ENCODE measurements at places on chromosomes 4 and X. TPM values are rescaled to one million over a fixed set of nuclear protein-coding genes. Genes with fewer than 3 reads are reported as not detected.

Gene SMIM10L2A
- 2.6 TPM for total RNA-seq

- no peak overlapping the region for H3K27ac ChIP-seq
- H3K27me3 ChIP-seq = no peaks in the 10 kb centered on the region
Observed at GRCh38 chr4:89720981-89721380, 116.0 kb downstream of the SNCA start.

DNA sequence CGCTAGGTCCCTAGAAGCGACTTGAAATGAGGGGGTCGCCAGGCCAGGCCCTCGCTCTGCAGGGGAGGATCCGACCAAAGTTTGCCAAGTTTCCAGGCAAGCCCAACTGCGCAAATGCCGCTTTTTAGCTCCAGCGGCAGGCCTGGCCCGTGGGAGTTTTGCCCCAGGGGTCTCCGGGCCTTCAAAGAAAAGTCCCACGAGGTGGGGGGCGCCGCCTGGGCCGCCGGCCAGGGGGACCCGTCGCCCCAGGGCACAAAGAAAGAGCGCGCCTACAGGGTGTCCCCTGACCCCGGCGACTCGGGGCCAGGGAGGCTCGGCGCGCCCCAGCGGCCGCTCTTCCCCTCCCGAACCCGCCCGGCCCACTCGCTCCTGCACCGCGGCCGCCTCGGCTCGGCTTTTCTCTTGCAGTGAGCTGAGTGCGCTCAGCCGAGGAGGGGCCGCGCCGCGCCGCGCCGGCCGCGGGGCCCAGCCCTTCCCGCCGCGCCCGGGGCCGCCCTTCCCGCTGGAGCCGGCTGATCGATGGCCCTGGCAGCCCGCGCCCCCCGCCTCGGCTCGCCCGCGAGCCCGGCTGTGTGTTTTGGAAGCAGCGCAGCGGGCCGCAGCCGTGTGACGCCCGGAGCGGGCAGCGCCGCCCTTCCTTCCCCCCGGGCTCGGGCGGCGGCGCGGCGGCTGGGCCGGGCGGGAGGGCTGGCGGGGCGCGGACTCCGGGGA, 754 bp upstream of the KLF3 start:
- peak overlapping the region; percentile 85 for H3K4me3 ChIP-seq
- H3K4me1 ChIP-seq = peaks cover 23% of the 10 kb centered on the region
- H3K27me3 ChIP-seq = peaks cover 3% of the 10 kb centered on the region
- DNase-seq = peak; percentile 88
- H3K36me3 ChIP-seq = peaks cover 27% of the 10 kb centered on the region

GRCh38 chrX:155747520-155747919, 133.6 kb upstream of the VAMP7 start:
- H3K36me3 ChIP-seq = no peaks in the 10 kb centered on the region
- H3K4me1 ChIP-seq = no peaks in the 10 kb centered on the region
- no peak overlapping the region for H3K4me3 ChIP-seq
- H3K27me3 ChIP-seq = no peaks in the 10 kb centered on the region
- H3K27ac ChIP-seq = no peak overlapping the region
- DNase-seq = no peak

GRCh38 chr4:109026588-109026987, 263.7 kb upstream of the ETNPPL start:
- H3K36me3 ChIP-seq = no peaks in the 10 kb centered on the region
- H3K27me3 ChIP-seq = no peaks in the 10 kb centered on the region
- no peak overlapping the region for H3K27ac ChIP-seq
- no peak for DNase-seq
- no peak overlapping the region for H3K4me3 ChIP-seq

- no peak for DNase-seq
- no peaks in the 10 kb centered on the region for H3K27me3 ChIP-seq
- H3K4me3 ChIP-seq = no peak overlapping the region
- H3K4me1 ChIP-seq = peaks cover 5% of the 10 kb centered on the region
- H3K27ac ChIP-seq = no peak overlapping the region
Observed at GRCh38 chrX:38750551-38750950, 50.7 kb upstream of the MID1IP1 start.

Gene HSFX4
- not detected for total RNA-seq

GRCh38 chr4:150230561-150230960, 152.3 kb downstream of the DCLK2 start:
- H3K27me3 ChIP-seq = no peaks in the 10 kb centered on the region
- peaks cover 31% of the 10 kb centered on the region for H3K36me3 ChIP-seq
- DNase-seq = no peak
- H3K4me3 ChIP-seq = no peak overlapping the region
- peaks cover 11% of the 10 kb centered on the region for H3K4me1 ChIP-seq
- no peak overlapping the region for H3K27ac ChIP-seq

Gene HSFX3
- not detected for total RNA-seq

Gene SSX4
- not detected for total RNA-seq

DNA sequence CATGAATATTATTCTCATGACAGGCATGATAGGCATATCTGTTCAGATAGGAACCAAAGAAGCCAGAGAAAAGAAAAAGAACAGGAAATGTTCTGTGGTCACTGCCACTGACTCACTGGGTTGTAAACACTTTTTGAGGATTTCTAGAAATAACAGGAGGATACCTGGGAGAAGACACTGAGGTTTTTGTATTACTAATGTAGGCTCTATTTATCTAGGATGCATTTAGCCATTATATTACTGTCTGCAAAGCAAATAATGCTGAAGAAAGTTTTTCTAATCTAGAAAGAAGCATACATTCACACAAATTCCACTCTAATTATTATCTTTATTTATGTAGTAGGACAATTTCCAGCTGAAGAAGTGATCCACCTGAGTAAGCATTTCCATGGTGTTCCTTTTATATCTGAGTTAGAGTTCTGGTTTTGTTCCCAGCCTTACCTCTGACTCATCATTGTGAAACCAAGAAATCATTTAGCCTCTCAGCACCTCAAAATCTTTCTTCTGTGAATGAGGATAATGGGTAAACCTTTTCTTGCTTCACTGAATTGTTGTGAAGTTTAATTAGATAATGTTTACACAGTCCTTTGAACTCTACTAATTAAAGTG, 40.2 kb upstream of the EPGN start:
- H3K4me1 ChIP-seq = no peaks in the 10 kb centered on the region
- H3K27ac ChIP-seq = no peak overlapping the region
- H3K4me3 ChIP-seq = no peak overlapping the region
- H3K36me3 ChIP-seq = no peaks in the 10 kb centered on the region

GRCh38 chrX:125895518-125895917, 270.6 kb downstream of the DCAF12L2 start:
- no peaks in the 10 kb centered on the region for H3K36me3 ChIP-seq
- H3K4me1 ChIP-seq = no peaks in the 10 kb centered on the region
- no peak for DNase-seq
- no peaks in the 10 kb centered on the region for H3K27me3 ChIP-seq

DNA sequence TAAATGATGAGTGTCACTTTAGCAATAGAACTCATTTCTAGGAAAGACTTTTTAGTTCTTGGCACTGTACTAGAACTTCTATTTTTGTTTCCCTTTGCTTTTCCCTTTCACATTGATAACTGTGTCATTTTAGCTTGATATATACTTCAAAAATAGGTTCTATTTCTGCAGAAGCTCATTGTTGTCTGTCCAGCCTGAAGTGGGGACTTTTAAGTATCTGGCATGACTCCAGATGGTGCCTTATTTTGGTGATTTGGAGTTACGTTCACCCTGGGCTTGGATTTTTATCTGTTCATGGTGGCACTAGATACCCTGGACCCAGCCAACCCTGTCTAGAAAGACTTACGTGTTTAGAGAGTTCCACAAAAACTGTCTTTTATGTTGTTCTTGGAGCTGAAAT, 3.4 kb downstream of the ABHD18 start:
- no peaks in the 10 kb centered on the region for H3K36me3 ChIP-seq
- no peaks in the 10 kb centered on the region for H3K27me3 ChIP-seq
- peaks cover 6% of the 10 kb centered on the region for H3K4me1 ChIP-seq
- H3K27ac ChIP-seq = peak overlapping the region; percentile 18

DNA sequence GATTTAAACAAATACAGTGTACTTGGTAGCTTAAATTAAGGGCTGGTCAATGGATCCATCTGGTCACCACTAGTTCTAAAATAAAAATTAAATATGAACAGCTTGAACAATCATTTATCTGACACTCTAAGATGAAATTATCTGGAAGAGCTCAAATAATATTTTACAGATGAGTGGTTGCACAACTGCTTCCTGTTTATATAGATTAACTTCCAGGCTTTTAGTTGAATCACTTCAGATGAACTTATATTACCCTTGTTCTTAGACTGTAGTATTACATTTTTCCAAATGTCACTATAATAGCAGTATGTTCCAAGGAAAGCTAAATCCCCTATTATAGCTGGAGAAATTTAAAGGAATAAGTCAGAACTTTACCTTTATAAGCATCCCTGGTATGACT, 92.4 kb upstream of the SMIM10 start:
- H3K4me1 ChIP-seq = no peaks in the 10 kb centered on the region
- H3K27me3 ChIP-seq = no peaks in the 10 kb centered on the region
- no peak overlapping the region for H3K4me3 ChIP-seq
- H3K27ac ChIP-seq = no peak overlapping the region
- no peaks in the 10 kb centered on the region for H3K36me3 ChIP-seq

GRCh38 chr4:8728536-8729407, 136.2 kb downstream of the CPZ start:
- H3K27ac ChIP-seq = no peak overlapping the region
- H3K4me1 ChIP-seq = peaks cover 4% of the 10 kb centered on the region

DNA sequence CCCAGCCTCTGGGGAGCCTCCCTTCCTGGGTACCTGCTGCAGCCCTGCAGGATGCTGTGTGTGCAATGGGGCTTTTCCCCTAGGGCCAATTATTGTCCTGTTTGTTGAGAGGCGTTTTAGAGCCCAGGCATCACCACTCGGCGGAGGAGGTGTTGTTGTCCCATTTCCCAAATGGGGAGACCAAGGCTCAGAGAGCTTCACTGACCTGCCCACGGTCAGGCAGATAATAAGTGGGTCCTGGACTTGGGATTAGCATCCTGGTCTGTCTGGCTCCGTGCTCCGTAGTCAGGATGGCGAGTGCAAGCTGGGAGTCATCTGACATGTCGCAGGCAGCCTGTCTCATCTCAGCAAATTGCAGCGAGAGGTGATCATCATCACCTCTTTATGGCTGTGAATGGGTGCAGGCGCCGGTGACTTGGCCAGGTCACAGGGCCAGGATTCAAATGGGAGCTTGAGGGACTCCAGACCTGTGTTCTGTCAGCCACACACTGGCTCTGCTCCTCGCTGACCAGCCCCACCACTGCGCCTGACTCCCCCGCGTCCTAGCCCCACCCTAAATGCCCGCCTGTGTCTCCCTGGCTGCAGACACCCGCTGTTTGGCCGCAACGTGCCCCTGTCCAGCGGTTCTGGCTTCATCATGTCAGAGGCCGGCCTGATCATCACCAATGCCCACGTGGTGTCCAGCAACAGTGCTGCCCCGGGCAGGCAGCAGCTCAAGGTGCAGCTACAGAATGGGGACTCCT, 16.6 kb downstream of the HTRA3 start:
- H3K4me1 ChIP-seq = peaks cover 10% of the 10 kb centered on the region
- peaks cover 3% of the 10 kb centered on the region for H3K27me3 ChIP-seq
- no peak overlapping the region for H3K27ac ChIP-seq
- no peak overlapping the region for H3K4me3 ChIP-seq
- H3K36me3 ChIP-seq = no peaks in the 10 kb centered on the region

DNA sequence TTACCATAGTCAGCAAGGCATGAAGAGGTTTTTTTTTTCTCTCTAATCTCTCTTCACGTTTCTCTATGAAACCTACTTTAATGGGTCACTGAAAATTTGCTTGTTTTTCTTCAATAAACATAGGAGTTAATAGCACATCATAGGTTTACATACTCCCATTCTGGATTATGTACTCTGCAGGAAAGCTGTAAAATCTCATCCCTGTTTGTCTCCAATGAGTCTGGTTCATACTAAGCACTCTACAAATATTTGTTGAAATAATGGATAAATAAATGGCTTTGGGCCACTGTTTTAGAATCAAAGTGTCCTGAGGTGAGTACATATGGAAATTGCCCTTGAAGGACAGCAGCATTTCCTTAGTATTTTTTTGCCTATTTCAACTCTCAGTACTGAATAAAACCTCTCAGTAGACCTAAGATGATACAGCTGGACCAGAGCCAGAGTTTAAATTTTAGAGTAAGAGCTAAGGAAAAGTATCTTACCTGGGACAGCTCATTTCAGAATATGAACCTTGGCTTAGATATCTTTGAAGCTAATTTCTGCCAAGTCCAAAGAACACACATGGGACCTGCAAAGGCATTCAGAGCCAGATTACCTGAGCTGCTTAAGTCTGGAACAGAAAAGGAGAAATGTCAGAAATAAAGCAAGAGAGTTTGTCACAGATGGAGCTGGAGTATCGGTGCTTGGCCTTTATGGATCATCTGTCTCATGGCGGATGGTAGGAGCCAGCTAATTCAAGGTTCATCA, 34.4 kb downstream of the PF4 start:
- peaks cover 8% of the 10 kb centered on the region for H3K4me1 ChIP-seq
- peaks cover 50% of the 10 kb centered on the region for H3K27me3 ChIP-seq
- H3K27ac ChIP-seq = no peak overlapping the region
- DNase-seq = no peak
- no peak overlapping the region for H3K4me3 ChIP-seq
- H3K36me3 ChIP-seq = no peaks in the 10 kb centered on the region

DNA sequence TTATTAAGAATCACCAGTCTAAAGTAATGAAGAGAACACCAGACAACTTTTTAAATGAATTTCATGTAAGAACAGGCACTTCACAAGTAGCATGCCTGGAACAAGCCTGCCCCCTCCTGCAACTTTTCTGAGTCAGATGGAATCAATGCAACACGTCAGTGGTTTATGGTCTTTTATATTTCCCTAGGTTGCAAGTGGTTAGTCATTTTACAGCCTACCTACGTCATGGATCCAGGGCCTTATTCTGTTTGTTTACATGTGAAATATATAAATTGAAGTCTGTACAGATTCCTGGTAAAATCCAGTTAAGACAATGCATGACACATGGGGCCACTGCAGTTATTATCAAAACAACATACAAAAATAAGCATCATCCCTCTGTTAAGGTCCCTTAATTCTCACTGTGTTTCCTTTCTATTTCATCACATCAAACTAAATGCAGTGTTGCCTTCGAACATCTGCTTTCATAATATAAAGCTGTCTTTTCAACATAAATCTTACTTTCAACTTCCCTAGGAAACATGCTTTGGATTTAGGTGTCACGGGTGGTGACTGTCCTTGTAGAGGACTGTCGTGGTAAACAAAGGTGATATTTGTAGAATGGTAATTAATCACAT, 309.3 kb downstream of the FRMPD4 start:
- H3K36me3 ChIP-seq = no peaks in the 10 kb centered on the region
- no peaks in the 10 kb centered on the region for H3K4me1 ChIP-seq
- H3K27me3 ChIP-seq = no peaks in the 10 kb centered on the region
- no peak for DNase-seq
- H3K27ac ChIP-seq = no peak overlapping the region

DNA sequence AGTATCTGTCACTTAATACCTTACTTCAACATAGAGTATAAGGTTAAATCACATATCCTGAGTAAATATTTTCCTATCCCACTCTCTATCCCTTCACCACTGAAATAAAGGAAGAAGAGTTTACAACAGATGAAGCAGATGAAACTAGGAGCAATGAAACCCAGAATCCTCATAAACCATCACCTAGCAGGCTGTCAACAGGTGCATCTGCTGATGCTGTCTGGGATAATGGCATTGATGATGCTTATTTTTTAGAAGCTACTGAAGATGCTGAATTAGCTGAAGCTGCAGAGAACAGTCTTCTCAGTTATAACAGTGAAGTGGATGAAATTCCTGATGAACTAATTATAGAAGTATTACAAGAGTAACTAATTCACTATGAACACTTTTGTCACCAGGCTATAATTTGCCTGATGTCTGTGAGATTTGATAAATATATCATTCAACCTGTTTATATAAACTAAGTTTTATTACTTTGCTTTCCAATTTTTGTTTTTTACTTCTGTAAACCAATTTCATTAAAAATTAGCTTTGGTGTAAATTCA, 39.4 kb downstream of the CENPU start:
- no peak for DNase-seq
- peaks cover 43% of the 10 kb centered on the region for H3K36me3 ChIP-seq
- no peaks in the 10 kb centered on the region for H3K4me1 ChIP-seq
- no peaks in the 10 kb centered on the region for H3K27me3 ChIP-seq
- H3K27ac ChIP-seq = no peak overlapping the region
- H3K4me3 ChIP-seq = no peak overlapping the region
